Occipital lobe (tissue), 3 donors: ENCODE measurements at places on chromosomes 2 and 18. TPM values are rescaled to one million over a fixed set of nuclear protein-coding genes. Genes with fewer than 3 reads are reported as not detected.

The PIEZO2 gene
- total RNA-seq, result 8.0 TPM

The C2orf66 gene
- 0.16 TPM for total RNA-seq

The TOGARAM2 gene
- total RNA-seq, result under 0.01 TPM

The SCYGR4 gene
- not detected for total RNA-seq

The SKA1 gene
- 2.3 TPM for total RNA-seq

The RMDN2 gene
- 13.6 TPM for total RNA-seq

The WDR33 gene
- total RNA-seq, result 99.7 TPM

The SLC23A3 gene
- total RNA-seq, result 0.31 TPM

The RSAD2 gene
- total RNA-seq, result 6.9 TPM

The EMILIN2 gene
- 2.0 TPM for total RNA-seq

The NIFK gene
- total RNA-seq, result 51.6 TPM

The DPP10 gene
- 76.7 TPM for total RNA-seq

DNA sequence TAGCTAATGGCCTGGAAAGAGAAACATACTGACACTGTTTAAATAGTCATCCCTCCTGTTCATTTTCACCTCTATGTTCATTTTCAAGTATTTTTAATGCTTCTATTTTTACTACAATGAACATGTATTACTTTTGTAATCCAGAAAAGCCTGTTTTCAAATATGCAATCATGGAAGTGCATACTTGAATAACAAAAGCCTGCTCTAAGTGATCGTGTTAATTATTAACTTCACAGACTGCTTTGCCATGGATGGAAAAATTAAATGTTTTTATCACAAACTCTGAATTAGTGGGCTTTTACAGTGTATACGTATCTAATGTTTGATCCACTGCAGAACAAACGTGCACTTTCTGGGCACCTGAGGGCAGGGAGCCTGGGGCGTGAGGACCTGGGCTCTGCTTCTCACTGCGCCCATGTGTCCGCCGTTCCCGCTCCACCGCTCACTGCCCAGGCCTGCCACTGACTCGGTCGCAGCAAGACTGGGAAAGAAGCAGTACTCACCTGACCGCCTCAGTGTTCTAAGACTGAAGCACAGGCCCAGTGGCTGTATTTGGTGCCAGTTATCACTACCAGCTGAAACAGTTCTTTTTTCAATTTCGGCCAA is 80.6 kb downstream of the UXS1 start:
- DNase-seq, result no peak

DNA sequence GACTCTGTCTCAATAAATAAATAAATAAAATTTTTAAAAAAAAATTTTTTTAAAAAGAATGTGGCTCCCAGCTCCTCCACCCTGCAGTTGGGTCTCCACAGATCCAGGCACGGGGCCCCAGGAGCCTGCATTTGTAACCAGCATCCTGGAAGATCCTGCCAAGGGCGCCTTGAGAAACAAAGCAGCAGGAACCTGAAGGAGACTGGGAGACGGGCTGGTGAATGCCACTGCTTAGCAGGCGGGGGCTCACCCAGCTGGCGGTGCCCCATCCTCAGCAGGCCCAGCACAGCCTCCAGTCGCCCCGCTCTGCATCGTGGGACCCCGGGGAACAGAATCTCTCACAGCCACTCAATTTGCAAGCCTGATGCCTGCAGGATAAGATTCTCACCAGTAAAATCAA is 187.5 kb upstream of the SALL3 start:
- DNase-seq, result no peak

- no peak for DNase-seq
These were observed 53.8 kb downstream of the KCNG2 start for GRCh38 chr18:79851489-79851888.

DNA sequence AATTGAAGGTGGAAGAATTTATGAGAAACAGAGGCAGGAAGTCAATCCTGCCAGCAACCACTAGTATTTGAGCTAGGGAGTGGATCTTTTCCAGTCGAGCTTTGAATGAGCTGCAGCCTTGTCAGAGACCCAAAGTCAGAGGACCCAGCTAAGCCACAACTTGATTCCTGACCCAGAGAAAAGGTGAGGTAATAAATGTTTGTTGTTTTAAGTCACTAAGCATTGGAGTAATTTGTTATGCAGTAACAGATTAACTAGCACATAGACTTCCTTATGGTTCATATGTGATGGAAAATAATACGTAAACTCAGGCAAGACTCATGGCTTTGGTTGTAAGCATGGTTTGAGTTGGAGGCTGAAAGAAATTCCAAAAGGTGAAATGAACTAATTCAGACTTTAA is 21.6 kb downstream of the EFEMP1 start:
- no peak for DNase-seq

- no peak for DNase-seq
These were observed 65.5 kb downstream of the STEAP3 start for GRCh38 chr2:119289093-119289492.

DNA sequence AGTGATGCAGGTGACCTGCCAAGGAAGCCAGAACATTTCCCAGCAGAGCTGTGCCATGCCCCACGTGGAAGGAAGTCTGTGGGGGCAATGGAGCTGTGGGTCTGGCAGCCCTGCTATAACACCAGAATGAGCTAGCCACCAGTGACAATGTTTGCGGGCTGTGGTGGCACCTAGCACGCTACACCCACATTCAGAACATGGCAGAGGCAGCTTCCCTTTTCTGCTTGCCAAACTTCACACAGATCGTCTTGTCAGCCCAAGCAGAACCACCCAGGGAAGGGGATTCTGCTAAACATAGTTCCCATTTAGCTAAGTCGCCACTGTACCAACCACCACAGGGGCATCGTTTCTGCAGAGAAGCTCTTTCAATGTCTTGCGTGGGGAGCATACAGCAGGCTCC is 27.0 kb upstream of the CCDC93 start:
- no peak for DNase-seq

GRCh38 chr2:189092936-189093335 is 86.6 kb downstream of the COL5A2 start:
- no peak for DNase-seq

DNA sequence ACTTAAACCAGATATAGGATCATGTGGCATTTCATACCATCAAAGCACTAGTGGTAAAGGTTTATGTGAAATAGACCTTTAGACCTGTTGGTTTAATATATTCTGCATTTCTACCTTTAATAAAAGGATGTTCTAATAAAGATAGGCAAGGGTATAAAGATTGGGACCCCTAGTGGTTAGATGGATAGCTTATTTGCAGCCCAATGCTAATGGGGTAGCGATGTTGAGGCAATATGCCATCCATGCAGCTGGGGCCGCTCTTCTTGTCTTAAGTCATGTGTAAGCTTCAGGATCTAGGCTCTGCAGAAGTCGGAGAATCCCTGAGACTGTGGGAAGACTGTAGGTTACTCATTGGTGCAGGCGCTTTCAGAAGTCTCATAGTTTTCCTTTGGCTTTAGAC is 114.9 kb downstream of the ICOS start:
- no peak for DNase-seq

GRCh38 chr2:229486673-229487072 is 215.6 kb upstream of the PID1 start:
- no peak for DNase-seq

GRCh38 chr2:29015701-29016470 is 34.8 kb downstream of the TOGARAM2 start:
- no peak for DNase-seq

GRCh38 chr18:23062011-23062410 is 73.3 kb upstream of the CABLES1 start:
- no peak for DNase-seq

GRCh38 chr18:62088156-62088555 is 98.7 kb downstream of the PIGN start:
- DNase-seq, result no peak

DNA sequence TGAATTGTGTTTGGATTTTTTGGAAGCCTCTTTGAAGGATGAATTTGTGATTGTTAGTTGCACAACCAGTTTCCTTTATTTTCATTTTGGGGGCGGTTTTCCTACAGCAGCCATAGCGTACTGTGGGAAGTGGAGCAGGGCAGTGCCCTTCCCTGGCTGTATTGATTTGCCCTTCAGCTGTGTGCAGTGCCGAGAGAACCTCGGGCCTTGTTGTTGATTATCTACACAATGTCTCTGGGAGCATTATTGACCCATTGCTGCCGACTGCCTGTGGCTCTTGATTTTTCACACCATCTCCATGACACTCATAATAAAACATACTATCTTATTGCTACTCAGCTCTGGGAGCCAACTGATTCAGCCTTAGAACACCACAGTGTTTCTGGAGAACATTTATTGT is 162.2 kb upstream of the BOD1L2 start:
- peak; percentile 1 for DNase-seq

DNA sequence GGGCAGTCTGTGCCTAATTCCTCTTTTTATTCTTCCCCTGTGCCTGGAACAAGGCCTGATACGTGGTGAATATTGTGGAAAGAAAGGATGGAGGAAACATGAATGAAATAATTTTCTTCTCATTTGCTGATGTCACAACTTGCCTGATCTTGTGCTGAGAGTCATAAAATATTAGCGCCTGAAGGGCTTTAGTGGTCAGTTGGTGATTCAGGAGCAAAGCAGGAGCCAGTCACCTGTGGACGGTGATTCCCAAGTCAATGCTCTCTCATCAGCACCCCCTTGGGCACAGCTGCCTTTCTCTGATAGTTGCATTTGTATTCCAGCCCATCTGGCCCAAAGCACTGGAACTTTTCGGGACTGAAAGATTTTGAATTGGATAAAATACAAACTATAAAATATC is 502.6 kb upstream of the RAB12 start:
- DNase-seq, result no peak

DNA sequence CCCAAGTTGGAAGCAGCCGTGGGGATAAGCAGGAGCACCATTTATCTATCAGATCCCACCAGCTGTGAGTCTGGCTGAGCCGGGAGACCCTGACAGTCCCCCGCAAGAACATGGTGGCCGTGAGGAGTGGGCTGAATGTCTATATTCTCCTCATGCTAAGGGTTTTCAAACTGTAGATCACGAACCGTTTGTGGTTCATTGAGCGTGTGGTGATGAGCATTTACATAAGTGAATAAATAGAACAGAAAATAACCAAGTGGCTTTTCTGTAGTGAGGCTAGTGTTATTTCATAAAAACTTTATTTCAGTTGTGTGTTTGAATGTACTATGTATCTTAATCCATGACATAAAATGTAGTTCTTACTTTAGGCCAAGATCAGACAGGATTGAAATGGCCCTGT is 190.2 kb upstream of the APCDD1 start:
- DNase-seq, result no peak

- DNase-seq, result no peak
These were observed 387.8 kb downstream of the IRS1 start for GRCh38 chr2:226411727-226412360.

GRCh38 chr2:65057391-65058052 is 1.3 kb downstream of the CEP68 start:
- no peak for DNase-seq

- DNase-seq, result no peak
These were observed 130.3 kb upstream of the CXCR4 start for GRCh38 chr2:136248242-136248641.

DNA sequence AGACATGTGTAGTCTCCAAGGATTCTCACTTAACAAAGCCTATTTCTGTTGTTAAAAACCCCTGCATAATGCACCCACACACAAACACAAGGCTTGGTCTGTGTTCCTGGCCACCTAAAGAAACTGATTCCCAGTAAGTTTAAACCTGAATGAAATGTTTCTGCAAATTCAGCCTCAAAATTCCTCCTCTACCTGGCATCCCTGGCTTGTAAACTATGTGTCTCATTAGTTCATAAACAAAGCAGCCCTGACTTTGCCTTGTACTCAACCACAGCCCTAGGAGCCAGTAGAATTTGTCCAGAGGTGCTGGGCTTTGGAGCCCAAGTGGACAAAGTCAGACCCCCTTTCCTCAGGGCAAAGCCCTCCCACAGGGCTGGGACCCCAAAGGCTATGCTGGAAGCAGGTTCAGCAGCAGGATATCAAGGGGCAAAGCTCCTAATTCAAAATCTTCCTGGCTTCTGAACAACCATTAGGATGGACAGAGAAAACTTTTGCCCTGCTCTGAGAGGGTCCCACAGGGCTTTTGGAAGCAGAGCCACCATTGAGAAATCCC is 2.6 kb upstream of the HOXD13 start:
- DNase-seq, result no peak

DNA sequence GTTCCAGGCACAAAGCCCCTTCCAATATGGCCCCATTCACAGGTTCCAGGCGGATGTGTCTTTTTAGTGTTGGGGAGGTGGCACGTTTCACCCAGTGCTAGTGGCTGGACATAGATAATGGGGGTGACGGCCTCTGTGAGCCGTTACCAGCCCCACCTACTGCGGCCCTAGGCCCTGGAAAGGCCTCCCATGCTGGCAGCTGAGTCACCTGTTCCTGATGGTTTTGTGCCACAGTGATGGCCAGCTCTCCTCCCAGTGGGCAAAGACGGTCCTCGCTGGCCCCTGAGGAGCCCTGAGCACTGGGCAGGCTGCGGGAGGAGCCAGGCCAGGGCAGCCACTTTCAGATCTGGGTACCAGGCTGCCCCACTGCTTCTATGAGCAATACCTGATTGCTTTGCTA is 40.0 kb upstream of the GPC1 start:
- no peak for DNase-seq

DNA sequence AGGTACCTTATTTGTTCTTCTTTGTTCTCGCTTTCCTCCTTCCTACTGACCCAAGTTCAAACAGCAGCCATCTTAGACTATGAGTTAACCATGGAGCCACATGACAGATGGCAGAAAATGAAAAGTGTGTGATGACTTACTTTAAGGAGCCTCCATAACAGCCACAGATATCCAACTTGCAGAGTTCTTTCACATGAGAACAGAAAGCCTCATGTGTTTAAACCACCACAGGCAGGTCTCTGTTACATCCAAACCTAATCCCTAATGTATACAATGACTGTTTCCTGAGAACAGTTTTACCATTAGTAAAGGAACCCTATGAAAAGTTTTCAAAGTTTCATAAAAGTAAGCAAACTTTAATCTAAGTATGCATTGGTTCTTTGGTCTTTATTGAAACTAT is 20.3 kb downstream of the B4GALT6 start:
- DNase-seq, result no peak

GRCh38 chr2:74086021-74086420 is 61.7 kb downstream of the BOLA3 start:
- DNase-seq, result no peak

DNA sequence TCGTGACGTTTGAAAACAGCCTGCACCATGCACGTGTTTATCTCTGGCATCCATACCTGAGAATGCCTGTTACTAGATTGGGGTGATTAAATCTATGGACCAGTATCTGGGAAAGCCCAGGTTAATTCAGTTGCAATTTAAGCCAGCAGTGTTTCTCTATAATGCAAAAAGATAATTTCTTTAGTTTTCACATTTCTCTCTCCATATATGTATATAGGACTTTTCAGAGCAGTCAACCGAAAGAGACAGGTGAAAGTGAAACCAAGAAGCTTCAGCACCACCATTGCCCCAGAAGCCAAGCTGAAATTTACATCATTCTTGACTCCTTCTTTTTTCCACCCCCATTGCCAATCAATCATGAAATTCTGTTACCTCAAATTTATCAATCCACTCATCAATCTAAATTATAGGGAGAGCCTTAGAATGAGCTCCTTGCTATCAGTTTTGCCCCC is 2.7 kb upstream of the LRP2 start:
- no peak for DNase-seq

- peak; percentile 60 for DNase-seq
These were observed at the start of gene RNF144A for GRCh38 chr2:6917071-6917760. Gene RNF144A, plus strand, starts transcription at chr2:6917412. Its CDS starts 79,515 bp downstream, at chr2:6996927.

- no peak for DNase-seq
These were observed 82.8 kb downstream of the TMEM17 start for GRCh38 chr2:62423235-62423634.
